ENCODE measurements at places on chromosomes 13 and 19.

- no peak for DNase-seq
These were observed 250.7 kb downstream of the DCT start for GRCh38 chr13:94228763-94229162.

DNA sequence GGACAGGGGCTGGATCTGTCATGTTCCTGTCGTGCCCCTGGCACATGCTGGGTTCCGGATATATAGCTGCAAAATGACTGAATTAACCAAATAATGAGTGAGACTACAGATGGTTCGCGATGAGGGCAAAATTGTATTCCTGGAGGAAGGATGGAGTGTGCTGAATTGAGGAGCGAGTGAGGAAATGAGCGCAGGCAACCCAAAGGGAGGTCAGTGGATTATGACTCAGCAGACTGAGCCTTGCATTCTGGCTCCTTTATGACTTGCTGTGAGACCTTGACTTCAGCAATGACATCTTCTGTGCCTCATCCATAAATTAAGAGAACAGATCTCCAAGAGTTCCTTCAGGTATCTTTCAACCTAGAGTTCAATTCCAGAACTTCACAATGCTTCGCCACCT lies 115.0 kb upstream of the CLDN10 start:
- DNase-seq = no peak

DNA sequence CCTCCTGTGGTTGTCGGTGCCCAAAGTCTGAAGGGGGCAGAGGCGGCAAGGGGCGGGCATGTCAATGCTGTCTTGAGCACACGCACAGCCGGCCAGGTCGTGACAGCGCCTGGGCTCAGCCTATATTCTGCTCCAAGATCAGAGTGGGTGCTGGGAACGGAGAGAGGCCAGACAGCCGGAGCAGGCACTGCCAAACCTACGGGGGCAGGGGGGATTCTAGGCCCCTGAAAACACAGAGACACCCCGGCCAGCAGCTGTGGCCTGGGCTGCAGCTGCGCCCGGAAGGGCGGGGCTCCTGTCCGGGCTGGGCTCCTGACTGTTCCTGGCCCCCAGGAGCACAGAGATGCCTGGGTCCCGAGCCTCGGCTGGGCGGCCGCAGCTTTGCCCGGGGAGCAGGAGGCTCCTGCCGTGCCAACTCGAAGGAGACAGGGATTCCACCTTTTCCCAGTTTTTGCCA lies 2662.9 kb upstream of the PCDH20 start:
- no peak for DNase-seq

- DNase-seq = no peak
These were observed 42.6 kb downstream of the ZNF146 start for GRCh38 chr19:36257520-36257876.

- no peak for DNase-seq
These were observed 1.2 kb upstream of the KPTN start for GRCh38 chr19:47485210-47485609.

DNA sequence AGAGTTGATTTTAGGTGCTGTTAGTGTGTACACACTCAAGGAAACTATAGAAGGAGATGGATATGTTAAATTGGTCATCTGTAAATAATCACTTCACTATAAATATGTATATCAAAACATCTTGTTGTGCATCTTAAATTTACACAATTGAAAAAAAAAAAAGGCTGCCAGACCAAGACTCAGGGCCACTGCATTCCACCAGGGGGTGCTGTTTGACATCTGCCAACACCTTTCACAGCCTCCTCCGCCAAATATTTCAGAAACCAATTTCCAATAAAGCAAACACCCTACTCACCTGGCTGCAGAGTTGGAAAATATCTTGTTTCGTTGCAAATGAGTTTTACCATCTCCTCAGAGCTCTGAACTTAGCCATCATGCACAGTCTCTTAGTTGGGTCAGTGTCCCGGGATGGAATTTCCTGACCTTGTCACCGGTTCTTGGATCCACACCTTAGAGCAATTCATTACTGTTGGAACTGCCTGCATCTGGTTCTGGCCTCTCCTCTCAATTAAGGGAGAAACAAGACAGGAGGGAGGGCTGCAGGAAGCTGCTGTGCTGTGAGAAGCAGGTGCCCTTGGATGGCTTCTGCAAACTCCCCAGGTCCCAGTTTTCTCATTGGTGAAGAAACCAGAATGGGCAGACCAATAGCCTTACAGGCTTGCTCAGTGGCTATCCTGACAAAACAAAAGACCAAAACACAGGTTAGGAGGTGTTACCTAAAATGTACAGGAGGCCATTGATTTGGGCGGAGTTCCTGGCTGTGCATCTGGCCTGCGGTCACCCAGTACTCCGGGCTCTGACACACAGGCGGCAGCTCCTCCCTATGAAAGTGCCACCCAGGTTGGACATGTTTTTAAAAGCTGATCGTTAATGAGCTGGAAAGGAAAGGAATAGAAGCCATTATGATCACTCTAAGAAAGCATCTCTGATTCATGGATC lies 746.6 kb downstream of the UQCRFS1 start:
- DNase-seq = no peak

GRCh38 chr13:97388373-97388772 lies 45.6 kb upstream of the RAP2A start:
- no peak for DNase-seq

DNA sequence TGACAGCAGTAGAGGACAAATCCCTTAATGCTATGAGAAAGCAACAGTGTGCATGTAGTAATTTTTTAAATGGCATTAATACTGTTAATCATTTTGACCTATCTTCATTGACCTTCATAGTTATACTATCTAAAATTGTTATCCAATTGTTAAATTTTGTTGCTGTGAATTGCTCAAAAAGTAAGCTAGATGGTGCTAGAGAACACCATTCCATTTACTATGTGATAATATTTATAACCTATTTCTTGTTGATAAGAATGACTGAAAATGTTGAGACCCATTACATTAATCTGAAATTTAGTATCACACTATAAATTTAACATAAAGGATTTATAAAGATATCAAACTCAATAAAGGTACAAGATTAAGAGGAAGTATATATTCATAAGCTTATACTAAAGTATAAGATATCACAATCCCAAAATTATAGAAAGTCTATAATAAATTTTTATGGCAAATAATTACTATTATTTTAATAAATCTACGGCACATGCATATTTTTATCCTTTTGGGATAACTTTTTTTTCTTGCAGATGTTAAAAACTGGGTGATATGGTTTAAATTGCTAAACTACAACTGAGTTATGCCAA lies 1573.3 kb downstream of the PCDH9 start:
- DNase-seq = no peak

DNA sequence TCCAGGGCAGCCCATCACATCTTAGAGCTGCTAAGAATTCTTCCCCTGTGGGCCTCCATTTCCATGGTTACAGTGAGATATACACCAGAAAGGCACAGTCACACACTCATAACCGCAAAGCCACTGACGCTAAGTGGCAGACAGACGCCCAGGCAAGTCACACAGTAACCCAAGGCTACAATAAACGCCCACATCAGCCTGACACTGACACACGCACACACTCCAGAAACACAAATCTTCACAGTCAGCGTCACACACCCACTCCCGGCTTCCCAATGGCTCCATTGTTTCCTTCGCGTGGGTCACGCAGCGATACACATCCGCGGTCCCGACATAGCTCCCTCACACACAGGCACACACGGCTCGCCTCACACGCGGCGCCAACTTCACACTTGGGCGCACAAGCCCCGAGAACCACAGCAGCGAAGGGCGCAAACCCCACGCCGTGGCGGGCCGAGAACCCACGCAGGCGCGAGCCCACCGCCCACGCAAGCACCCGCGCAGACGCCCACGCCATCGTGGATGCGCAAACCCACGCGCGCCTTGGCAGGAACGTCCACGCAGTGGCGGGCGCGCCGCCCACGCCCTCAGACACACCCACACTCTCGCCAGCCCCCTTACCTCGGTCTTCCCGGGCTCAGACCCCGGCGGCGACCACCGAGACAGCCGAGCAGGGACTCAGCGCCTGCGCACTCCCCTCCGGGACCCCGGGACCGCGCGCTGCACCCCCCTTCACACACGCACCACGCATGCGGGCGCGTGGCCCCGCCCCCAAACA lies at the start of gene ZNF667:
ZNF667 (minus strand) TSS at position 695 of the 778 bp plus-strand sequence. CDS start 14,975 bp downstream, outside the sequence.
- peak; percentile 42 for DNase-seq

DNA sequence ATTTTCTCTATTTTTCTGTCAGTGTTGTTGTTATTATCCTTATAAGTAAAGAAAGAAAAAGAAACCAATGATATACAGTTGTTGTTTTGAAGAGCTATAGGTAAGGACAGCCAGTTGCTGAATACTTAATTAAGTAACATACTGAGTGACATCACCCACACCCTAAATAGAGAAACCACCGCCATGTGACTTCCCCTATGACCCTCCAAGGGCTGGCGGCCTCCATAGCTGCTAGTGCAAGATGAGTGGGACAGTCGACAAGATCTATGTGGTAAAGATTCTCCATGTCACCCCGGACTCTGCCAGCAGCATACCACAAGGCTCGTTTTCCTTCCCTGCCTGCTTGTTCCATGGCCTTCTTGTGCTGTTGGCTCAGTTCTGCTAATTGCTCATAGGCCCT lies 221.1 kb downstream of the DNAJC15 start:
- DNase-seq = no peak

All from amniotic stem cell (primary cell).